IMR-90 (cell line): ENCODE measurements at places on chromosomes 5 and 9. TPM values are rescaled to one million over a fixed set of nuclear protein-coding genes. Genes with fewer than 3 reads are reported as not detected.

BTNL3 gene
- not detected in 2 replicates for total RNA-seq

CD74 gene
- total RNA-seq, result 0.18 and 0.28 TPM in 2 replicates

DNA sequence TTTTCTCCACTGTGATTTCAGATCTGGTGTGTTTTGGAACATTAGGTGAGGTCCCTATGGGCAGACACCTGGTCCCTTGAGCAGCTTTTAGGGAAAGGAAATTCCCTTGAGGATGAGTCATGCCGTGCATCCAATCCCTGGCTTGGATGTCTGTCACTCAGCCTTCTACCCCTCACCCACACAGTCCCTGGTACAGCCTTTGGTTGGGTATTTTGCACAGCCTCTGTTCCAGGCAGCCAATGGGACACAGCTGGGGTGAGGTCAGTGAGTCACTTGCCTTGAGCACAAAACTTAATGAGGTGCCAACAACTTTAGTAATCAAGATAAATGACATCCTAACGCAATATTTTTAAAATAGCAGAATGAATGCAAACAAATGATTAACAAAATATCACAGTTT is 22.7 kb upstream of the SVEP1 start:
- H3K27ac ChIP-seq, result no peak overlapping the region
- H3K27me3 ChIP-seq, result no peaks in the 10 kb centered on the region
- no peak overlapping the region for H3K4me3 ChIP-seq
- no peaks in the 10 kb centered on the region for H3K36me3 ChIP-seq
- H3K4me1 ChIP-seq, result peaks cover 6% of the 10 kb centered on the region
- DNase-seq, result no peak

PCDHA10 gene
- total RNA-seq, result under 0.01 TPM in 2 replicates

GRCh38 chr9:87063871-87064270 is 116.6 kb upstream of the GAS1 start:
- H3K36me3 ChIP-seq, result no peaks in the 10 kb centered on the region
- no peaks in the 10 kb centered on the region for H3K27me3 ChIP-seq
- no peak overlapping the region for H3K4me3 ChIP-seq
- H3K4me1 ChIP-seq, result 0 out of 2 replicates have a peak, but pooled peaks cover 2% of the 10 kb centered on the region
- peak; percentile 64 for DNase-seq
- no peak overlapping the region for H3K27ac ChIP-seq

DNA sequence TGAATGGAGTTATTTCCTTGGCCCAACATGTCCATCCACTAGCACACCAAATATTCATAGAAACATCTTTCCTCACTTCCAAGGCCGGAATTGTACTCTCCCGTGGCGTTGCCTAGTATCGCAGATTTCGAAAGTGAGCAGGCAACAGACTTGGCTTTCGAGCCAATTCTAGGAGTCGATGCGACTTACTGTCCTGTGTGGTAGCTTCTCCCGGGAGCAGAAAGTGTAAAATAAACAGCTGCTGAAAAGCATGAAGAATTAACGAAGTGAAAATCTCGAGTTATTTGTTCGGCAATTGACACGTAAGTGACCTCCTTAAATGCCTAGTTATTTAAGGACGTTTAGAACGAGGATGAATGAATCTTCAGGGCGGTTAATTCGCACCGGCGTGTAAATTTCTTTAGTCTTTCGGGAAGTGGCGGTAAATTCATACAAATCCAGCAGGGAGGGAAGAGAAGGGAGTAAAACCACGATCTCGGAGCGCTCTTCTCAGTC is 449 bp upstream of the PCSK5 start:
- no peaks in the 10 kb centered on the region for H3K27me3 ChIP-seq
- H3K36me3 ChIP-seq, result no peaks in the 10 kb centered on the region
- no peaks in the 10 kb centered on the region for H3K4me1 ChIP-seq
- peak overlapping the region; percentile 80 for H3K27ac ChIP-seq
- H3K4me3 ChIP-seq, result peak overlapping the region; percentile 64
- peak; percentile 63 for DNase-seq

- H3K27ac ChIP-seq, result no peak overlapping the region
- no peaks in the 10 kb centered on the region for H3K27me3 ChIP-seq
- H3K36me3 ChIP-seq, result no peaks in the 10 kb centered on the region
- H3K4me1 ChIP-seq, result no peaks in the 10 kb centered on the region
- DNase-seq, result no peak
These were observed 14.0 kb downstream of the ATP10B start for GRCh38 chr5:160837749-160838593.

- no peaks in the 10 kb centered on the region for H3K36me3 ChIP-seq
- no peak overlapping the region for H3K27ac ChIP-seq
- no peak overlapping the region for H3K4me3 ChIP-seq
- H3K4me1 ChIP-seq, result peaks cover 3% of the 10 kb centered on the region
- no peak for DNase-seq
These were observed 25.8 kb upstream of the SMIM23 start for GRCh38 chr5:171759777-171760176.

- H3K4me3 ChIP-seq, result no peak overlapping the region
- H3K36me3 ChIP-seq, result no peaks in the 10 kb centered on the region
- no peak overlapping the region for H3K27ac ChIP-seq
- H3K4me1 ChIP-seq, result no peaks in the 10 kb centered on the region
- no peak for DNase-seq
These were observed 109.3 kb upstream of the TAF11L2 start for GRCh38 chr5:17388717-17389116.

ZNF622 gene
- 49.3 and 66.4 TPM in 2 replicates for total RNA-seq

FBP1 gene
- not detected in 2 replicates for total RNA-seq
